ENCODE measurements at places on chromosomes 4 and X.

GRCh38 chrX:24988314-24988713 is 27.5 kb downstream of the ARX start:
- DNase-seq = no peak

- DNase-seq = no peak
These were observed 3.0 kb downstream of the ANK2 start for GRCh38 chr4:113052379-113052951.

GRCh38 chr4:96347582-96347981 is 507.7 kb downstream of the PDHA2 start:
- DNase-seq = no peak

DNA sequence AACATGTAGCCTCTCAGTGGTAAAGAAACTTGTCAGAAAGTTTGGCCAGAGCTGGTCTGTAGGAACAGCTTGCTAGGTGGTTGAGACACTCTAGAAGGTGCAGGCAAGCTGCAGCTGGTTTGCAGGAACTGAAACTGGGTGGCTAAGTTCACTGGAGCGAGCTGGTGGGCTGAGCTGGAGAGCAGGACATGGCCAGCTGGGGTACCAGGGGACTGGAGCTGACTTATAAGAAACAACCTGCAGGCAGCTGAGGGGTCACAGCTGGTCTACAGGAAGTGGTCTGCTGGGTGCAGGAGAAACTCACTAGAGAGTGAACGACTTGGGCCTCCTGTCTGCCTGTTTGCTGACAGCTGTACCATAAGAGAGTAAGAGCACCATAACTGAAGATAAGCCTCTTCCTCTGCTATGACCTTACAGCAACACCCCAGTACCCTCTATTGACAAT is 157.1 kb upstream of the LNX1 start:
- no peak for DNase-seq
